ENCODE measurements at places on chromosomes 1 and 21.
A peak's percentile ranks its signal among the peaks of the same experiment; 100 is the strongest.

DNA sequence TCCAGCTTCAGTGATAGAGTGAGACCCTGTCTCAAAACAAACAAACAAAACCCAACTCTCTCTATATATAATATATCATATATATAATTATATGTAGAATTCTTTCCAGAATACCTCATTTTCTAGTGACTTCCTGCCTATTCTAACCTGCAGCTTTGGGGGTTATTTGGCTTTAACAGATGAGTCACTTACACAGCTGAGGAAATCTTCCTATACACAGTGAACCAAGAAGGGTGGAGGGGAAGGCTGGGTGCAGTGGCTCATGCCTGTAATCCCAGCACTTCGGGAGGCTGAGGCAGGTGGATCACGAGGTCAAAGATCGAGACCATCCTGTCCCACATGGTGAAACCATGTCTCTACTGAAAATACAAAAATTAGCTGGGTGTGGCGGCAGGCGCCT lies 9.2 kb downstream of the RAB29 start:
- DNase-seq = no peak

- DNase-seq = no peak
Measured at GRCh38 chr1:225774281-225775147, 3.1 kb upstream of the SRP9 start.

- DNase-seq = peak; percentile 45
Measured at GRCh38 chr1:111592389-111593361, 26.9 kb upstream of the RAP1A start.

DNA sequence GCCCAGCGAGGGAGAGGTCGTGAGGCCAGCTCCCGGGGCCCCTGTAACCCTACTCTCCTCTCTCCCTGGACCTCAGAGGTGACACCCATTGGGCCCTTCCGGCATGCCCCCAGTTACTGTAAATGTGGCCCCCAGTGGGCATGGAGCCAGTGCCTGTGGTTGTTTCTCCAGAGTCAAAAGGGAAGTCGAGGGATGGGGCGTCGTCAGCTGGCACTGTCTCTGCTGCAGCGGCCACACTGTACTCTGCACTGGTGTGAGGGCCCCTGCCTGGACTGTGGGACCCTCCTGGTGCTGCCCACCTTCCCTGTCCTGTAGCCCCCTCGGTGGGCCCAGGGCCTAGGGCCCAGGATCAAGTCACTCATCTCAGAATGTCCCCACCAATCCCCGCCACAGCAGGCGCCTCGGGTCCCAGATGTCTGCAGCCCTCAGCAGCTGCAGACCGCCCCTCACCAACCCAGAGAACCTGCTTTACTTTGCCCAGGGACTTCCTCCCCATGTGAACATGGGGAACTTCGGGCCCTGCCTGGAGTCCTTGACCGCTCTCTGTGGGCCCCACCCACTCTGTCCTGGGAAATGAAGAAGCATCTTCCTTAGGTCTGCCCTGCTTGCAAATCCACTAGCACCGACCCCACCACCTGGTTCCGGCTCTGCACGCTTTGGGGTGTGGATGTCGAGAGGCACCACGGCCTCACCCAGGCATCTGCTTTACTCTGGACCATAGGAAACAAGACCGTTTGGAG lies 23.7 kb upstream of the TNFRSF1B start:
- no peak for DNase-seq

DNA sequence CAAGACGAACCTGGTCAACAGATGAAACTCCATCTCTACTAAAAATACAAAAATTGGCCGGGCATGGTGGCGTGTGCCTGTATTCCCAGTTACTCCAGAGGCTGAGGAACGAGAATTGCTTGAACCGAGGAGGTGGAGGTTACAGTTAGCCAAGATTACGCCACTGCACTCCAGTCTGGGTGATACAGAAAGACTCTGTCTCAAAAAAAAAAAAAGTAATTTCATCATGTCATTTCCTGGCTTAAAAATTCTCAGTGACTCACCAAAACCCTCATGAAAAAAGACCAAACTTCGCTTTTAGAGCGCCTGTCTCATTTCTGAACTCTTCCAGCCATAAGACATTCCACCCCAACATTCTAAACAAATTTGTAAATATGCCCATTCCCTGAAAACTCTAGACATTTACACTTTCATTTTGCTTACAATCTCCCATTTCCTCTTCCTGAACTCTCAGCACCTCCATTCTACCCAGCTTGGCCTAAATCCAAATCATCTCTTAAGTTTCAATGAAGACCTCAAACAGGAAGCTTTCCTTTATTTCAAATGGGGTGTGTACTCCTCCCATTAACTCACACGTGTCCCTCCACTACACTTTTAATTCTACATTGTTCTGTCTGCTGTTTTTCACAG lies 50.5 kb upstream of the PRRC2C start:
- peak; percentile 48 for DNase-seq

- DNase-seq = no peak
Measured at GRCh38 chr1:102852613-102853012, 255.7 kb downstream of the COL11A1 start.

All from GOT3 (cell line).